ENCODE measurements at places on chromosomes 16 and 17.

- peak; percentile 34 for DNase-seq
Observed at GRCh38 chr17:59825533-59826322, 67.0 kb downstream of the TUBD1 start.

DNA sequence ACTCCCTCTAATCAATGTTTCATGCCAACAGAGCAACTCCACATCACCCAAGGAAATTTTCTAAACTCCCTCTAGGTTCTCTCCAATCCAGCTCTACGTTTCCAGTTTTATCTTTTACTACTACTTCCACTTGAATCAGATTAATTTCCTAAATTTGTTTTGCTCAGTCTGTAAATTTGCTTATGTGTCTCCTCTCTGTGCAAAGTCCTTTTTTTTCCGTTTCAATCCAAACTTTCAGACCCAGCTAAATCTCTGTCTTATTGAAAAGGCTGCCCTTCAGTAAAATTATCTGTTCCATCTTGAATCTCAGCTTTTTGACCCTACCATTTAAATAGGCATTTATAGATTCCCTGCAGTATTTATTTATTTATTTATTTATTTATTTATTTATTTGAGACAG, 61.4 kb upstream of the COX10 start:
- no peak for DNase-seq

- DNase-seq = peak; percentile 92
Observed at GRCh38 chr17:2393174-2393953, 7.5 kb downstream of the MNT start.

- no peak for DNase-seq
Observed at GRCh38 chr16:1093284-1094123, 2.5 kb downstream of the C1QTNF8 start.
